ENCODE measurements at places on chromosomes 5 and 9.

DNA sequence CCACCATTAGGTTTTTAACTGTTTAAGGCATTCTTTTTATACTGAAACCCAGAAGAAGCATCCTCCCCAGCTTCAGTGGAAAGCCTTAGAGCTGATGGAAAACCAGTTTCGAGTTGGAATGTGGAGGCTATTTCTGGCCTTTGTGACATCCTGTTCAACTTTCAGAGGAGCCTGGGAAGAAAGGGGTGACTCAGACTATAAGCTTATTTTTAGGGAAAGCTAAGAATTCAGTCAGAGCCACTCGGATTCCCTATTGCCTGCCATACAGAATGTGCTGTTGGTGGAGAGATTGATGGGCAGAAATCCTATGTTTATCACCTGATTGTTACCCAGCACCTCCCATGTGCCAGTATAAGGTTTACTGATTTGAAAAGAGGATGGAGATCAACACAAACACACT, 19.8 kb downstream of the PALM2AKAP2 start:
- no peak for DNase-seq

- no peak for DNase-seq
These were observed 29.0 kb upstream of the MYORG start for GRCh38 chr9:34405719-34406118.

DNA sequence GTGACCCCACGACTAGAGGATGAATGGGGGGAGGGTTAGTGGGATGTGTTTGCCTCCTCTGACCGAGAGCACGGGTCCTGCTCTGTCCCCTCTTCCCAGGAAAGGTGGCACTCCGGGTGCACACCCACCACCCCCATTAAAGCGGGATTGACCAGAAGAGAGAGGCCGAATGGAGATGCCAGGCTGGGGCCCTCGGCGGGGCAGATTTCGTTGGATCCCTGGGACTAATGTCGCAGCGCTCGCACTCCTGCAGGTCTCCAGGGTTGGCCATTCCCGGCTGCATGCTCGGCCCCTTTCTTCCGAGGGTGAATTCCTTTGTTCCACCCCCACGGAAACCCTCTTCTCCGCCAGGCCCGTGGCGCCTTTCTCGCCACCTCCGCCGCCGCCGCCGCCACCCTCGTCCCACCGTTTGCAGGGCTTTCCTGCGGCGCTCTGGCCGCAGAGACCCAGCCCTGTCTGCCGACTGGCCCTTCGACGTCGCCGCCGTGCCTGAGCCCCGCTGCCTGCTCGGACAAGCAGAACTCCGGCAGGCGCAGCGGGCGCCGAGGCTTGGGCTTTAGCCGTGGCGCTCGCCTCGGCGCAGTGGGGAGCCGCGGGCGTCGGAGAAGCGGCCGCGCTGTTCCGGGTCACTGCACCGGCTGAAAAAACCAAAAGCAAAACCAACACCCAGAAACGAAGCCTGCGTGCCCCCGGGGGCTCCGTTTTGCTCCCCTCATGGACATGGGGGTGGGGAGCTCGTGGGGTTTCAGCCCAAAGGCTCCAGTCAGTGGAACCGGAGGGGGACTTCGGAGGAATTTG, 11.8 kb downstream of the LMX1B start:
- no peak for DNase-seq

DNA sequence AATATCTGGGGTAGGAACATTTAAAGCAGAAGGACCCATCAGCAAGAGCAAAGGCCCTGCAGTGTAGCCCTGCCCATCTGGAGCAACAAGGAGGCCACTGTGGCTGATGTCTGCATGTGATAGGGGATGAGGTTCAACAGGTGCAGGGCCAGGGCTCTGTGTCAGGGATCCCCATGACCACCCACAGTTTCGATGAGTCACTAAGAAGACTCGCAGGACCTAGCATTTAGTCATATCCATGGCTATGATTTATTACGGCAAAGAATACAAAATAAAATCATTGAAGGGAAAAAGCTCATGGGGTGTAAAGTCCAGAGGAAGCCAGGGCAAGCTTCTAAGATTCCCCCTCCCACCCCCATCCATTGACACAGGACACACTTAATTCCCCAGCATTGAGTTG, 188.6 kb downstream of the ADGRV1 start:
- DNase-seq: no peak

GRCh38 chr9:21789541-21790037, 12.8 kb upstream of the MTAP start:
- DNase-seq: peak; percentile 88

- no peak for DNase-seq
These were observed 47.6 kb downstream of the ACO1 start for GRCh38 chr9:32431940-32432555.

DNA sequence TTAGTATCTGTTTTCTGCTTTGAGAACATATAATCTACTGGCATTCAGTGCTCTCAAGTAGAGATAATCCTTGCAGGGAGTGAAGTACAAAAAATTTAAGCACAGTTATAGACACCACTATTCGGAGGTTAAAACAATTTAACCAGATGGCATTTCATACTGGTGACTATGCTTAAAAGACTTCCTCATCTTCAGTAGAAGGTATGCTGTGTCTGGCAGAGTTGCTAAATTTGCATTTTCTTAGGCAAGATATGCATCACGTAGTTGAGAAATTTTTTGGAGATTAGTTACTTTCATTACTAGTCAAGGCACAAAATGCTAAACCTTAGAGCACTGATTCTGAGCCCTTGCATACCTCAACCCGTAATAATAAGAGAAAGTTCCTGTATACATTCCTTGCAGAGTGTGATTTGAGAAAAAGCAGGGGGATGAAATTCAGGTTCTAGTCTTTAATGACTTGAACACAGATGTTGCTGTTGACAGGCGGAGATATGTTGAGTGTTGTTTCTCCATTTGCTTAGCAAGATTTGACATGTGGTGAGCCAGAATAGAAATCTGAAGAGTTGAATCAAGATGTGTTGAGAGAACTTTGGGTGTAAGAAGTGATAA, 70.8 kb upstream of the STARD4 start:
- peak; percentile 86 for DNase-seq

GRCh38 chr5:42090162-42090561, 165.1 kb downstream of the FBXO4 start:
- DNase-seq: no peak

GRCh38 chr9:33192493-33193255, 25.5 kb upstream of the B4GALT1 start:
- DNase-seq: no peak

- no peak for DNase-seq
These were observed 100.1 kb downstream of the KCNIP1 start for GRCh38 chr5:170603578-170604565.

- DNase-seq: no peak
These were observed 43.7 kb downstream of the MCTP1 start for GRCh38 chr5:95241161-95241560.

DNA sequence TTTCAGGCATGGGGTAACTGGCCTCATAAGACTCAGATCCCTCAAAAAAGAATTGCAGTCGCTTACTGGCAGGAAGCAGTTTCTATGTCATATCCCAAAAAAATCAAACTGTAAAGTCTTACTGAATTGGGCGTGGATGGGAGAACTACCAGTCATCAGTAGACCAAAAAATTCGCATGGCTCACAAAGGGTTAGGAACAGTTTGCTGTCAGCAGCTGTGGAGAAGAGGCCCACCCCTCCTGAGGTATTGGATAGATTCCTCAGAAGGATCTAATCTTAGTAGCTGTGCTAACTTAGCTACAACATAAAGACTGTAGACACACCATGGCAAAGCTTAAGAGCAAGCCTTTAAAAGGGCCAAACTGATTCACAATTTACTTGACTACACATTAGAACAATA, 478.3 kb upstream of the FTMT start:
- DNase-seq: no peak

DNA sequence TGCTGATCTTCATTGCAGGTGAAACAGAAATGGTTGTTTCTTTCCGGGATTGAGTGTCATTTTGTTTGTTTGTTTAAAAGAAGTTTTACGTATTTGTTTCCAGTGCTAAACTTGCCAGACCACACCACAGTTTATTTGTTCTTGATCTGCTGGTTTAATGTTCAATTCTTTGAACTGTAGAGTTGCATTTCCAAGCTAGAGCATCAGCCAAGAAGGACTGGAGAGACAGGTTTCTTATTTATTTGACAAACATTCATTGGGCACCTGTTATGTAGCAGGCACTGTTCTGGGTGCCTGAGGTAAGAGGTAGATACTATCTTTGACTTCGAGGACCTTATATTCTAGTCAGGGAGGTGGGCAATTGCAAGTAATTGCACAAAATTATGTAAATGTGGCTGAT, 45.0 kb downstream of the MCCC2 start:
- no peak for DNase-seq

- peak; percentile 12 for DNase-seq
These were observed 46.4 kb upstream of the SLCO6A1 start for GRCh38 chr5:102545175-102545574.

DNA sequence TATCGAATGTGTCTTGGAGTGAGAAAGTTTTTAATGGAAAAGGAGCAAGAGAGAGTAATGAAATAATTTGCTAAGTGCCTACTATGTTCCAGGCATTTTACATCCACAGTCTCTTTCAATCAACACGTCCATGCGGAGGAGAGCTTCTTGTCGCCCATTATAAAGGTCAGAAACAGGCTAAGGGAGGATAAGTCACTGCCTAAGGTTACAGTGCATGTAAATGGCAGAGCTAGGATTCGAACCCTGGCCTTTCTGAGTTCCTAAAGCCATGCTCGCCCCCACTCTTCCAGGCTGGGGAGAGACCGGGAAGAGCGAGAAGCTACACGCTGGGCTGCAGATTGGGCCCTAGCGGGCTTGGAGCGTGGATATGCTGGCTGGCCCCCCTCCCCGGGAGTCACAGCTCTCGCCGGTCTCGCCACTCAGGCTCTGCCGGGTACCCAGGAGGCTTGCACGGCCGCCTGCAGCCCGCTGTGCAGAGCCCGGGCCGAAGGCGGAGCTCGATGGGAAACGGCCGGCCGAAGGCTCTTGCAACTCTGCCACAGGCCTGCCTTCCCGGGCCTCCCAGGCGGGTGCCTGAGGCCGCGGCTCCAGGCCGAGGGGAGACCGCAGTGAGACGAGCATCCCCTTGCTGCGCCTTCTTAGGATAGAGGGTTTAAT, 775 bp upstream of the LHX2 start:
- no peak for DNase-seq
